Hindlimb muscle (tissue), 1 donor: ENCODE measurements at places on chromosomes 5 and 9.

DNA sequence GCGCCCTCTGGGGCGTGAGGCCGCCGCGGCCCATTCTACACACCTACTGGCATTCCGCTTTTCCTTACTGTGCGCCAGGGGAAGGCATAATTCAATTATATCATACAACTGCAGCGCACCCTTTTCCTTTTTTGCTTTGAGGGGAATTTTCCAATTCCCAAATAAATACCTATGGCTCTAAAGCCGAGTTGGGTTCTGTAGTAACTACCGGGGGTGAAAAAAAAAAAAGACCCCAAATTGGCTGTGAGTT is 34.1 kb upstream of the NFIB start:
- DNase-seq = no peak

GRCh38 chr5:78649861-78650496 is 1.4 kb upstream of the LHFPL2 start:
- DNase-seq = peak; percentile 52

- no peak for DNase-seq
These were observed 186.7 kb downstream of the SYK start for GRCh38 chr9:90988318-90988717.

- no peak for DNase-seq
These were observed 502.0 kb downstream of the CDH12 start for GRCh38 chr5:22351178-22351577.

DNA sequence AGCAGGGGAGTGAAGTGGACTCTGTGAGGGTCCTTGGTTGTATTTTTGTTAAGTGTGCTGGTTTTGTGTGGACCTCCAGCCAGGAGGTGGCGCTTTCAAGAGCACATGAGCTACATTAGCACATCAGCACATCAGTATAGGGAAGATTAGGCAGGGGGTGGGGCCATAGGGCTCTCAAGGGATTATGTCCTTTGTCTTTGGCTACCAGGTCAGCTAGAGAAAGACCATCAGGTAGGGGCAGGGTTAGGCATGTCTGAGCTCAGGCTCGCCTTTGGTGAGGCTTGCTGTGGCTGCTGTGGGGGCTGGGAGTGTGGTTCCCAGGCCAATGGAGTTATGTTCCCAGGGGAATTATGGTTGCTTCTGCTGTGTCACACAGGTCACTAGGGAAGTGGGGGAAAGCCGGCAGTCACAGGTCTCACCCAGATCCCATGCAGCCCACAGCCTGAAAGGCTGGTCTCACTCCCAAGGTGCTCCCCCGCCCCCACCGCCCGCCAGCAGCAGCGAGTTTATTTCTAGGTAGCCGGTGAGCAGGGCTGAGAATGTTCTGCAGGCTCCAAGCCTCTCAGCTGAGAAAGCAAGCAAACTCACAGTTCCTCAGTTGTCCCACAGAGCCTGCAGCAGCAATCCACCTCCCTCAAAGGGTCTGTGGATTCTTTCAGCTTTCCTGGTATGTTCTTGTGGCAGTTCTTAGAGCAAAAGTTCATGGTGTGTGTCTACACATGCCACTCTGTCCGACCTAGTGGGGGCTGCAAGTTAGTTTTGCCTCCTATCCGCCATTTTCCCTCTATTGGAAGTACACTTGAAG is 13.7 kb downstream of the OR1J1 start:
- no peak for DNase-seq

DNA sequence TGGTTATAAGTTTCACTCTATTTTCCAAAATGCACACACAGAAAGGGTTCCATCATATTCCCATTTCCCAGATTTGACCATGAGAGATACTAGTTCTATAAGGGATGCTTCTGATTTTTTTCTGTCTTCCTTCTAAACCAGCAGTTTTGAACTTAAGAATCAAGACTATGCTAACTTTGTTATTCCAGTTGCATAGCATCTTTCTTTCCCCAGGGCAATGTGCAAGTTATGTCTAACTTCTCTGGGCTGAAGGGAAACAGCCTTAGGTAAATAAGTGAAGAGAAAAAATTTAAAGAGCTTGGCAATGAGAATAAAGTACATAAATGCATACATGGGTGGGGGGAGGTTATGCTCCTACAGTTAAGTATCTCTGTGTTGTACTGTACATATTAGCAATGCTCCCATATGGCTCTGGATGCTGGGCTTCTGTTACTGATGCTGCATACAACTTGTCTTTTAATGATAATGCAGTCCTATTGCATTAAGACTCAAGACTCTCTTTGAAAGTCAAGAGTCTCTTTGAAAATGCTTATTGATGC is 125.8 kb upstream of the SLC12A2 start:
- DNase-seq = no peak

DNA sequence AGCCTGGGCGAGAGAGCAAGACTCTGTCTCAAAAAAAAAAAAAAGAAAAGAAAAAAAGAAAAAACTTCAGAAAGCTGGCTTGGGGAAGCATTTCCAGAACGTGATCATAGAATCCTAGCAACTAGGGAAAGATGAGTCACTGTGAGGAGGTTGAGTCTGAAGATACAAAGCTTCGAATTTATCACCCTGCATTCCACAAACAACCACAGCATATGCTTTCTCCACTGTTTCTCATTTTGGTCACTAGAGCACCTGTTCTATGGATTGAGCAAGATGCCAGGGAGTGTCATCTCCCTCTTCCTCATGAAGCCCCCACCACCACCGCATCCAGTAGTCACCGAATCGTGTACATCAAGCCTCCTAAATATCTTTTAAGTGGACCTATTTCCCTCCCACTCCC is 37.9 kb downstream of the SEMA5A start:
- DNase-seq = no peak

DNA sequence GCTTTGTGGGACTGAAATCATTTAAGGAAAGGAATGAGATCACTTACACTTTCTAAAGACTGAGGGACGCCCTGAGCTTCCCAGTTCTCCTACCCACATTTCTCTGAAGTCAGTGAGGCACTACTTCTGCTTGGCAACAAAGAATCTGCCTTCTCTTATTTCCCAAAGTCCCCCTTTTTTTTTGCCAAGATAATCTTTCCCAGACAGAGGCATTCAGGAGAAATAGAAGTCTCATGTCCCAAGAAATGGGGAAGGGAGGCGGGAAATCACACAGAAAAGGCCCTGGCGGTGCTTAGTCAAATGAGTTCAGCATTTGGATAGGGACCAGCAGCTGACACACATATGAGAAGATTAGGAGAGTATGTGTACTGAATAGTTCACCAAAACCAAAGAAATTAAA is 159.7 kb downstream of the MUSK start:
- peak; percentile 90 for DNase-seq
